Stimulated activated CD8-positive, alpha-beta memory T cell treated with anti-CD3 and anti-CD28 coated beads, Interleukin-7, amount 100 ng/mL, for 48 hours (primary cell): ENCODE measurements at places on chromosomes 7 and 10.

GRCh38 chr10:101769541-101770180 lies 6.3 kb downstream of the FGF8 start:
- no peak for DNase-seq

DNA sequence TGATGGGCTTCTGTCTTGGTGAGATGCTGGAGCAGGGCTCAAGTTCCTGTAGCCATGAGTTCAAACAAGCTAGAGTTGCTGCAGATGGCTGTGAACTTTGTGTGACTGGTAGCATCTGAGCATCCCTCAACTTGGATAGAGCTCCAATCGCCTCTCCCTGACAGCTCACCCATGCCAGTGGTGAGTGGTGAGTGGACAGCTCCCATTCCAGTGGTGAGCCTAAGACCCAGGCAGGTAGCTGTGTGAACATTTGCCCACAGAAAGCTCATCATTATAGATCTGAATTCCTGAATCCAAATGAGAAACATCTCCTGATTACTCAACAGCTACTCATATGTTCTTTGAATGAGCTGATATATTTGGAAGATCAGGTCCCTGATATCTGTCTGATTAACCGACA lies 25.3 kb downstream of the STEAP1B start:
- no peak for DNase-seq

GRCh38 chr7:12524794-12525386 lies 45.6 kb upstream of the SCIN start:
- no peak for DNase-seq

DNA sequence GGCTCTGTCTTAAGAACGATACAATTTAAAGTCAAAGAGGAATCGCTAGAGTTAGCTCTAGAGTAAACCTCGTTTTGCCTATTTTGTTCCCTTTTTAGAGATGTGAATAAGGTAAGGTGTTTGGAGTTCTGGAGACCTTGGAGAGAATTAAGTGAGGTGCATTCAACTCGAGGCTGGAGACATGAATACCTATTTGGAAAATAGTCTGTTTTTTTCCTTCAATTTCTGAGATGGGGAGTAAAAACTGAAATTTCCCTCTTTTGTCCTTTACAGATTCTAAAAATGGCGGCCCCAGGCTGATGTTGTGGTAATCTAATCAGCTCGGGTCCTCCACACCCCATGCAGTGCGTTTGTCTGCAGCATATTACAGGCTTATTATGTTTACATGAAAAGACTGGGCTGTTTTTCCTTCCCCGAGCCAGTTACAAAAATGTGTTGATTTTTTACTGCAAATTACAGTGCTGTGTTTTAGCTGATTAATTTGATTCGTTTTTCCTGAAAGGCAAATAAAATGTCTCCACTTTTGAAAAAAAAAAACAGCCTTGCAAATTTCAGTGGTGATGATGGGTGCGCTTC lies 1.5 kb downstream of the KMT2E start:
- DNase-seq = no peak

GRCh38 chr10:34323192-34323591 lies 491.9 kb downstream of the PARD3 start:
- no peak for DNase-seq

DNA sequence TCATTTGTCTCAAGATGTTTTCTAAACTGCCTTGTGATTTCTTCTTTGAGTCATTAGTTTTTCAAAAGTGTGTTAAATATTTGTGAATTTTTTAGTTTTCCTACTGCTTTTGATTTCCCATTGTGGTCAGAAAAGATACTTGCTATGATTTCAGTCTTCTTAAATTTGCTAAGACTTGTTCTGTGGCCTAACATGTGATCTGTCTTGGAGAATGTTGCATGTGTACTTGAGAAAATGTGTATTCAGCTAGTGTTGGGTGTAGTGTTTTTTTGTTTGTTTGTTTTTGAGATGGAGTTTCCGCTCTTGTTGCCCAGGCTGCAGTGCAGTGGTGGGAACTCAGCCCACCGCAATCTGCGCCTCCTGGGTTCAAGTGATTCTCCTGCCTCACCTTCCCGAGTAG lies 28.6 kb downstream of the BMPR1A start:
- no peak for DNase-seq

DNA sequence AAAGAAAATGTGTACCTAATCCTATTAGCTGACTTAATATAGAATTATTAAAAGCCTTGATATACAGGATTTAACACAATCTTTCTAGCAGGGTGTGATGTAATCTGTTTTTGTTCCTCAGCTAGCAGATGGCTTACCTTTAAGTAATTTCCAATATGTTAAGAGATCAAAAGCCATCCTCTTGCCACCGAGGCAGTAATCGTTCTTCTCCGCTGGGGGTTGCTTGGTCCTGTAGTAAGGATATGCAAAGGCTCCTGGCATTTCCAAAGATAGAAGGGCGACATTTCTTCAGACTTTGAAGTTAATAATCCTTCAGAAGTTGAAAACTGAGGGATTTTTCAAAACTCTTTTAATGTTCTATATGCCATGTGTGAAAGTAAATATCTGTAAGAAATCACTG lies 156.4 kb downstream of the FZD1 start:
- no peak for DNase-seq

GRCh38 chr7:37833107-37833817 lies 15.1 kb upstream of the NME8 start:
- DNase-seq = no peak

DNA sequence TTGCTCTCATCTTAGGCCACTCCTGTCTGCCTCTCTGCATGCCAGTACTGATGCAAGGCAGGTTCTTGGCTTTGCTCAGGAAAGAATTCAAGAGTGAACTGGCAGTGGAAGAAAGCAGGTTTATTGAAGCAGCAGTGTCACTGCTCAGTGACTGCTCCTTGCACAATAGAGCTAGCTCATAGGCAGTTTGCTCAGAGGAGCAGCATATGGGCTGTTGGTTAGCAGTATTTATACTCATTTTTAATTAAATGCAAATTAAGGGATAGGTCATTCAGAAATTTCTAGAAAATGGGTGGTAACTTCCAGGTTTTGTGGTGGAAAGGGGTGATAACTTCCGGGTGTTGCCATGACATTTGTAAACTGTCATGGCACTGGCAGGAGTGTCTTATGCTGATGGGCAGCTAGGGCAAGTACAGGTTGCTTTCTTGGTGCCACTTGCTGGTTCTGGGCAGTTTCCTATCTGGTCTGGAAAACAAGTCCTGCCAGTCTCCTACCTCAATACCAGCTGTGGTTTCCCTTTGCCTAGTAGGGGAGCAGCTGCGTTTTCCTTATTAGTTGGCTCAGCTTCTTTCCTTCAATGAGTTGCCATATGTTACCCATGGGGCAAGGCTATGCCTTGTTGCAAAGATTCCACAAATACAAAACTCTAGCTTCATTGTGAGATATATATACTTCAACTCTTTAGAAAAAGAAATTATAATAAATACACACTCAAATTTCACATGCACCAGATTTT lies 64.8 kb upstream of the CALD1 start:
- no peak for DNase-seq

- DNase-seq = peak; percentile 20
Measured at GRCh38 chr7:74606101-74606908, 51.2 kb upstream of the GTF2I start.

DNA sequence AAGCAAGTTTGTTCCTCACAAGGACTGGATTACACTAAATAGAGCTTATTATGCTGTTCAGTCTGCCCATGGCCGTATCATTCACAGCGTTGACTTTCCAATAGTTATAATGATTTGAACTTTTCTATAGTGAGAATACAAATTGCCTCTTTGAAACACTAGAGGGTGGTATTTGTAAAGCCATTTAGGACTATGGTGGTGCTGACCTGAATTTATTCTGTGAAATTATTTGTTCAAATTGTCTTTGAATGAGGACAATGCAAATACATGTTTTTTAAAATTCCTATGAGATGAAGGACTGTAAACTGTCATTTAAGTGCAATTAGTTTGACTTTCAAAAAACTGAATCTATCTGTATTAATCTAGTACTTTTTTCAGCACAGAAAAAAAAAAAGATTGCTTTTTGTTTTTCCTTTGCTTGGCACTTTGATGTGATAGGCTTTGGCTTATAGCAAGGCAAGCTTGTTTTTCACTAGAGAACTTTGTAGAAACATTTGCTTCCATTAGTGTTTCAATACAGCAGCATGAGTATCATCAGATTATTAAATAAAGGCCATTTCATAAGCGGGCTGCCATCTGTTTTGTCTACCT lies 122.7 kb upstream of the TMEM229A start:
- DNase-seq = no peak

GRCh38 chr7:301291-302053 lies 11.5 kb downstream of the FOXL3 start:
- no peak for DNase-seq

DNA sequence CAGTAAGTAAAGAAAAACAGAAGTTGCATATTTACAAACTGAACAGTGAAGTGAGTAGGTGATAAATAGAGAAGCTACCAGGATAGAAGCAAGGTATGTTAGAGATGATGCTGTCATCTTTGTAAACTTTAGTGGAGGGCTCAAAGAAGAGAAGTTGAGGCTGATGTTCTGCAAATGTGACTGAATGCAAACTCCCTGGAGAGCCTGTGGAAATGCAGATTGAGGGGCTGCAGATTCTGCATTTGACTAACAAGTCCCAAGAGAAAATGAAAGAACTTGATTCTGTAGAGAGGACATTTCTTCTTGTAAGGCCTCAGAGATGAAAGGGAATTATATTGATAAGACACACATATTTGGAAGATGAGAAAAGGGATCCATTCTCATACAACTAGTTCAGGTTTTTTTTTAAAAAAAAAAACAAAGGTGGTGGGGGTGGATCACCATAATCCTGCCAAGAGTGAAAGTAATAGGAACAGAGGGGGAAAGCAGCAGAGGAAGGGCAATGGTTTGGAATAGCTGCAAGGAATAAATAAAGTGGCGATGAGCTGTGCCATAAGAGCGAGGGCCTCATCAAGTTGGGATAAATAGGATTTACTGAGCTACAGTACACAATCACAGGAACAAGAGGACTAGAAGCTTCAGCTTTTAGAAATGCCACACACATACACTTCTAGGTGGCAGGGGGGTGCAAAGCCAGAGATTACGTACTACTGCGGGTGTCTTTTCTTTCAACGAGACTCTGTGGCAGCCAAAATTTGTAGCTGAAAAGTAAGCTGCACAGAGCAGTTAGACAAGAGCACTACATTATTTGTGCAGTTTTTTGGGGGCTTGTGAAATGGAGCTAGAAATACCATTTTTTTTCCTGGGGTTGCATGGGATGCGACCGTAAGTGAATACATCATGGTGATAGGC lies 778.5 kb downstream of the NRG3 start:
- no peak for DNase-seq

- DNase-seq = no peak
Measured at GRCh38 chr10:130027716-130028464, 63.8 kb upstream of the EBF3 start.

DNA sequence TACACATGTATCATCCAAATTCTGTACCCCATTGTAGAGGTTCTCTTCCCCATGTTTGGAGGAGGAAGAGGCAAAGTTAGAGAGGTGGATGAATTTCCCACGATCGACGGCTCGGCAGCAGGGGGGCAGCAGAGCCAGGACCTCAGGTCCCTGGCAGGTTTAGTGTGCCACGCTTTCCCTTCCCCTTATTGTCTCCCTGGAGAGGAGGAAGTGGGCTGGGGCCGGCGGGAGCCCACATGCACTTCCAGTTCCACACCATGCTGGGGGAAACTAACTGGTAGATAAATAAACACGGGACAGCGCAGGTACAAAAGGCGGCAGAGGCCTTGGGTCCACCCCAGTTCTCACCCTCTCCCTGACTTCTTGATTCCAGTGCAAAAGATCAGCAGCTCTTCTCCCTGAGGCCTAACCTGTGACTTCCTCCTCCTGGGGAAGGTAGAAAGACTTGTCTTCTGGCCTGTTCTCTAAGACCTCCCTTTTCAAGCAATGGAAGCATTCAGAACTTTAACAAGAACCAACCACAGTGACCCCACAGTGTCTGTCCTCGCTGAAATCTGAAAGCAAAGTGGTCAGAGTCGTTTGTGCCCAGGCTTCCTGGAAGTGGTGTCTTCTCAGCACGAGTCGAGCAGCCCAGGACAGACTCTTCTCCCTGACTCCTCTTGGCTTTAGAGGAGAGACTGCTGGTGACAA lies 30.5 kb upstream of the SRGN start:
- no peak for DNase-seq

DNA sequence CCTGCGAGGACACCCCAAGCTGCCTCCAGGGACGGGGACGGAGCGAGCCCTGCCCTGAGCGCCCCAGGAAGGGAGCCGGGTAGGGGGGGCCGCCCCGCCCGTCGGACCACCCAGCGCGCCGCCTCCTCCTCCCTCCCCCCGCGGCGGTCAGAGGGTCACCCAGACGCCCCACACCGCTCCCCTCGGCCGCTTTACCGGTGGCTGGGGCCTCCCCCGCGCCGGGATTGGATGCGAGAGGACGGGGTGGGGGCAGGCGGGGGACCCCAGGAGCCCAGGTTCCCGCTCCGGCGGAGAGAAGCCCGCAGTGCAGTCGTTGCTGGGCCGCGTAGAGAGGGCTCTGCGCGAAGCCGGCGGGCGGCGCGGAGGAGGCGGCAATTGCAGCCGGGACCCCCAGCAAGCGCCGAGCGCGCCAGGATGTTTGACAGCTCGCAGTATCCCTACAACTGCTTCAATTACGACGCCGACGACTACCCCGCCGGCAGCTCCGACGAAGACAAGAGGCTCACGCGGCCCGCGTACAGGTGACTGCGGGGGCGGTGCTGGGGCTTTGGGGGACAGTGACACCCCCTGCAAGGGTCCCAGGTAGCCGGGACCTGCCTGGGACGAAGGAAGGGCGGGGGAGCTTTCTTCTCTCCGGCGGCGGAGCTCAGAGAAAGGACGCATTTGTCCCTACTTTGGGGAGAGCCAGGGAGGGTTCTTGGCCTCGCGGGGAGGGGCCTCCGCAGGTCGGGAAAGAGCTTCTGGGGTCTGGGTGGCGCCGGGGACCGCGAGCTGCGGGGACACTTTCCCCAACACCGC lies at the start of gene FOXL3:
Gene FOXL3 (plus strand): TSS at position 415 of the 798 bp plus-strand sequence. CDS start 0 bp downstream, at position 415.
- DNase-seq = no peak

DNA sequence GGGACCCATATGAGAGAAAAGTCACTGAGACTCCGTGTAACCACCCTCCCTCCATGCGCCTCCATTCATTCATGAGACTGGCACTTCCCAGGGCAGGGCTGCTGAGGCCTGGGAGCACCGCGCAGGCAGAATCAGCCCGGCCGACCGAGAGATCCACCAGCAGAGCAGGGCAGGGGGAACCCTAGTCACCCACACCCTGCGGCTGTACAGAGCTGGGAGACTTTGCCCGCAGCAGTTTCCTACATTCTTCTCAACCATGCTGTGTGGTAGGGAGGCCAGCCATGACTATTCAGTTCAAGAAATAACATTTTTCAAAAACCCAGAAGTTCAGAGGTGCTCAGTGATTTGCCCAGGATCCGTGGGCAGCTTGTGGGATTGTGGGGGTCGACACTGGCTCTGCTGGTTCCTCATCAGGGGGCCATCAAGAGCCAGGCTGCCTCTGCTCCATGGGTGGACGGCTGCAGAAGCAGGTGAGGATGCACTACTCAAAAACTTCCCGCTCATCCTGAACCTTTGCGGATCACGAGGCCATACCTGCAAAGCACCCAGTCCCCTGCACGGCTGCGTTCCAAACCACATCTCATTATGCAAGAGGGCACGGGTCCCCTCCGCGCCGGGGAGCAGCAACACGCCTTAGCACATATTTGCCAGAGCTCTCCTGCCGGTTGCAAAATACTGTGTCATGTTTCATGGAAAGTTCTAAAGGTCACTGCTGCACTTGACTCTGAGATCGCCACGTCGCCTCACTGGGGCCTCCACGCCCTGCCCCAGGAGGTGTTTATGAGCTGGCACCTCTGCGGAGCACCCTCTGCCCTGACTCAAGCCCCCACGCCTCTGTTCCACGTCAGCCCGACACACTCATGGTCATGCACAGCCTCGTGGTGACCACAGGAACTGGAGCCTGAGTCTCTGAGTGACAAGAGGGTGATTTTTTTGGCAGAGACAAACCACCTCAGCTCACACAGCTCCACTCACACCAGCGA lies 132.0 kb downstream of the PRKAG2 start:
- DNase-seq = peak; percentile 64

- no peak for DNase-seq
Measured at GRCh38 chr7:44403775-44404174, 78.4 kb upstream of the CAMK2B start.
